ENCODE measurements at places on chromosomes 2 and 18.

GRCh38 chr18:37567061-37567993 lies 1.7 kb upstream of the CELF4 start:
- DNase-seq: no peak

DNA sequence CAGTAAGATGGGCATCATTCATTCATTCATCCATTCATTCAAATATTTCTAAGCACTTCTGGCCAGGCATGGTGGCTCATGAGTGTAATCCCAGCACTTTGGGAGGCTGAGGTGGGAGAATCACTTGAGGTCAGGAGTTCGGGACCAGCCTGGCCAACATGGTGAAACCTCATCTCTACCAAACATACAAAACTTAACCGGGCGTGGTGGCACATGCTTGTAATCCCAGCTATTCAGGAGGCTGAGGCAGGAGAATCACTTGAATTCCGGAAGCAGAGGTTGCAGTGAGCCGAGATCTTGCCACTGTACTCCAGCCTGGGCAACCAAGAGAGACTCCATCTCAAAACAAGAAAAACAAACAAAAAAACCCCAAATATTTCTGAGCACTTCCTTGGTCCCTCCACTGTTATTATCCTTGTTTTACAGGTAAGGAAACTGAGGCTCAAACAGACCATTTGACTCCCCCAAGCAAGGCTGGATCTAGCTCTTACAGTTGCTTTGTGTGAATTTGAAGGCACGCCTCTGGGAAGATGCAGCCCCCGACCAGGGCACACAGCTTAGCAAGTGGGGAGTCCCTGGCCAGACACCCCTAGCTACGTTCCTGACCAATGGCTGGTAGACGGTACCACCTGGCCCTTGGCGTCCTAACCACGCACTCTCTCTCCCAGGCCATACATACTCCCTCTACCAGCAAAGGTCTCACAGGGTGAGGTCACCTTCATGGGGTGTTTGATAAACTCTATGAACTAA lies 50.6 kb upstream of the ODC1 start:
- no peak for DNase-seq

- peak; percentile 16 for DNase-seq
Observed at GRCh38 chr2:127220102-127220767, at the start of gene CYP27C1. Gene CYP27C1 (minus strand): TSS chr2:127220299. CDS start chr2:127220270, 29 bp downstream.

DNA sequence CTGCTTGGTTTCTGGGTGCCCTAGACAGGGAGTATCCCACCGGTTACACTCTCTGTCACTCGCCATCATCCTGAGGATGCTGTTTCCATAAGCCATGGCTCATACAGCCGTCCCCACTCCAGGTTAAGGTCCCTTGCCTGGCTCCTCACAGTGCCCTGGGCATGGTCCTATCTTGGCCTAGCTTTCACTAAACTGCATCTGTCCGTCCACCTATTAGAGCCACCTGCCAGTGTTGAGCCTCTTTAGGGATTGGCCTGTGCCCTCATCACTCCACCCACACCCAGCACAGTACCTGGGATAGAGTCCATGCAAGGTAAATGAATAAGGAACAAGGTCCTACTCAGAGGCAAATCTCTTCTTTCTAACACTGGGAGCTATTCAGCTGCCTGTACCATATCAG lies 320.1 kb downstream of the GBX2 start:
- DNase-seq: no peak

- DNase-seq: no peak
Observed at GRCh38 chr2:127096280-127096679, 10.7 kb downstream of the BIN1 start.

DNA sequence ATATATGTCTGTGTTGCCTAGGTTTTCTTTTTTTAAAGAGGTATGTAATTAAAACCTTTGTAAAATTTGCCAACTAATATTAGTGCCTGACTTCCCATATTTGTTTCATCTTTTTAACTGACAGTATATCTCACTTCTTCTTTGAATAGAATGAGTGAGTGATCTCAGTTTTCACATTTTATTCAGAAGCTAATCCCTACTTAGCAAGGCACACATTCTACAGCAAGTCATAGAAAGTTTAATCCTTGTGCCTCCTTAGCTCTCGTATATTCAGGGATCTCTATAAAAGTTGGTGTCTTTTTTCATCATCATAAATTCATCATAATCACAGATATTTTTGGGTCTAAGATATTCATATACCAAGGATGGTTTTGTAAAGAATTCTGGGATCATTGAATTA lies 66.6 kb downstream of the RIF1 start:
- DNase-seq: no peak

- no peak for DNase-seq
Observed at GRCh38 chr2:85577386-85578242, at the start of gene VAMP8. Gene VAMP8 (plus strand): TSS chr2:85577586. CDS start chr2:85577647, 61 bp downstream.

- no peak for DNase-seq
Observed at GRCh38 chr2:18527822-18528221, 32.6 kb downstream of the RDH14 start.

DNA sequence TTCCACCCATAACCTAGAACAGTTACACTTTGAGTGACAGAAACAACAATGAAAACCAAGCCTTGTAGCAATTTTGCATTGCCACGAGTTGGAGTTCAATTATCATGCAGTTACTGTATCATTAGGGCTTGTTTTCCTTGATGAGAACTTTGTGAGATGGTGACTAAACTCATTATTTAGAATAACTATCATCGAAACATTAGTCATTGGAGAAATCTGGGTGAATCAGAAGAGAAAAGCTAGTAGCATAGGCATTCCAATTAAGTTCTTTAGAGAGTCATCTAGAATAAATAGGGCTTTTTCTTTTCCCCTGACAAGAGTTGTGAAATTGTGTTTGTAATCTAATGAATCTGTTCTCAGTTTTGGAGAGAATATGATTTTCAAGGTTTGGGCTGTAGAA lies 122.8 kb upstream of the DOCK10 start:
- DNase-seq: peak; percentile 58

- no peak for DNase-seq
Observed at GRCh38 chr2:74186038-74186437, 7.4 kb upstream of the MOB1A start.

DNA sequence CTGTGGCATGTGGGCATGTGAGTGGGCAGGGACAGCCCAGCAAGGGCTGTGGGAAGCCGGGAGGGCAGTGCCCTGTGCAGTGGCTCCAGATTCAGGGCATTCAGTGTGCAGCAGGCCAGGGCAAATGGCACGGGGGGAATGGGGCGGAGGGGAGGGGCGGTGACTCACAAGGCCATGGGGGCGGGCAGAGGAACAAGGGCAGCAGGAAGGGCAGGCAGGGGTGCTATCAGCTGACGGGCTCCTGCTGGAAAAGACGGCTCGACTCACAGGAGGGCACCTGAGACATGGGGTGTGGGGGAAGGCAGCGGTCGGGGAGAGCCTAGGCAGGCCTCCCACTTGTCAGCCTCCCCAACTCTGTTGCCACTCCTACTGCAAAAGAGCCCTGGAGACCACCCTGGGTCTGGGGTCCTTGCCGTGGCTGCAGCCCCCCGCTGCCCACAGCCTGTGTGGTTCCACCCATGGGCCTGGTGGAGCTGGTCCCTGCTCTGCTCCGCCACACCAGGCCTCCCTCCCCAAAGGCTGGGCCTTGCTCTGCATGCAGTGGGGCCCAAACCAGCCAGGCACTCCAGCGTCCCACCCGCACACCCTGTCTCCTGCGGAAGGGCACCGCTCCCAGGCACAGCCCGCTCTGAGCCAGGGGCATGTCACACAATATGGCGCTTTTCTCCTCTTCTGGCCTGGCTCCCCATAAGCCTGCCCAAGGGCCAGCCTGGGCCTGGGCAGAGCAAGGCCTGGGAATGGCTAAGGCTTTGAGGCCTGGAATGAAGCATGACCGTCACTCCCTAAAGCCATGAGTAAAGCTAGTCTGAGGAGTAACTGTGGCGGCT lies 25.9 kb downstream of the HS6ST1 start:
- DNase-seq: no peak

- peak; percentile 45 for DNase-seq
Observed at GRCh38 chr18:76821875-76822505, 367 bp upstream of the ZNF236 start.

DNA sequence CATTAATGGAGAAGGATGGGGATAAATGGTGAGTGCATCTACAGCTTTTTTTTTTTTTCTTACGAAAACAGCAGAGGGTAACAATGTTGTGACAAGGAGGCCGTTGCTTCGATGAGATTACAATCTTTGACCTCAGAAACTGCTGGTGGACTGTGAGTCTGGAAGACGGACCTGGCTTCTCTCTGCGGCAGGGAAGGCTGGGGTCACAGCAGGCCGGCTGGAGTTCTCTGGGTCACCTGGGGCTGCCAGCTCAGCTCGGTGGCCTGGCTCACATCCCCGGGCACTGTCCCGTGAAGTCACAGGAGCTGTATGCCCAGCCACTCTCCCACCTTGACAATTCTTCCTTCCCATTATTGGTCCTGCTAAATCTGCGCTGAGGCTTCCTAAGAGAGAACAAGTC lies 160.8 kb downstream of the ACKR3 start:
- no peak for DNase-seq

GRCh38 chr2:128197059-128197458 lies 106.1 kb downstream of the UGGT1 start:
- DNase-seq: no peak

GRCh38 chr2:99348173-99348572 lies 11.0 kb downstream of the EIF5B start:
- DNase-seq: no peak

GRCh38 chr2:97644023-97644717 lies 1.7 kb upstream of the COX5B start:
- DNase-seq: no peak

- DNase-seq: peak; percentile 23
Observed at GRCh38 chr2:71935262-71935848, 212.3 kb downstream of the CYP26B1 start.

DNA sequence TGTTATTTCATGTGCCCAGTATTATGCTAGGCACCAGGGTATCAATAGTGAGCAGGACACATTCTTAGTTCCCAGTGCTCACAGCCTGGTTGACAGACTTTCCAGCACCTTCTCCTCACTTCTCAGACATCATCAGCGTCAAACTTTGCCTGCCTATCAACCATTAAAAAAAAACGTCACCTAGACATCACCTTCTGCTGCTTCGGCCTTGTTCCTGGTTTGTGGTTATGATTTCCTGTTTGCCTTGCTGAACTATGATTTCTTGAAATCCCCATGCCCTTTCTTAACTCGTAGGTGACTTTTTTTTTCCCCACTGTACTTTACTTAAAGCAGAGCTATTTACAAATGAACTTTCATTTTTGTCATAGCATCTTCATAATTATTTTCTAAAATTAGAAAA lies 60.4 kb upstream of the NABP1 start:
- DNase-seq: peak; percentile 45

- DNase-seq: no peak
Observed at GRCh38 chr2:44948565-44949328, 7.2 kb downstream of the SIX3 start.

DNA sequence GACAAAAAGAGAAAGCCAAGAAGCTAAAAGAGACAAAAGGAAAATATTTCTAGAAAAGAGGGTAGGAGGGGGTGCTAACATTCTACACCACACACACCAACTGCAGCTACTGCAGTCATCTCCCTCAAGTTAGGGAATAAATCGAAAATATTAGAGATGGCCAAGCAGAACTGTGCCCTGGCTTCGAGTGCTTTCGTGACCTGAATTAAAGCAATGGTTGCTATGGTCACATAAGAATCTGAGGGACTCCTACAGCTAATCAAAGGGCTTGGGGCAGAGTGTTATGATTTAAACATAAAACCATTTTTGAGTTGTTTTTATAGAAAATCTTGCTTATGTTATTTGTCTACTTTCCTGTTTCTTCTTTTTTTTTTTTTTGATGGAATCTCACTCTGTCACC lies 159.6 kb upstream of the HNRNPA3 start:
- DNase-seq: peak; percentile 13

GRCh38 chr2:71929482-71929772 lies 218.2 kb downstream of the CYP26B1 start:
- DNase-seq: no peak

DNA sequence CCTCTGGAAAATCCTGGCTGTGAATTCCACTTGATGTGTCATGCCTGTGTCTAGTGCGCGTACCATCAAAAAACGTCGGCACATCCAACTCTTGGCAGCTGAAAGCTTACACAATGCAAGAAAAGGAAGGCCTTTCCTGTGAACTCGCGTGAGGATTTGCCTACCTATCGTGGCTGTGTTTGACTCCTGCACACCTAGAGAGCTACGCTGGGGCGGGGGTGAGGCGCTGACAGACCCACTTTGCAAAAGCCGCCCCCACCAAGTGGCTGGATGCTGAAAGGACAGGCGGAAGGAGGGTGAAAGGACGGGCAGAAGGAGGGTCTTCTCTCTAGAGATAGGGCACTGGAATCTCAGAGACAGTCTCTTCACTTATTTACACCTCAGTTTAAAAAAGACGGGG lies 270.1 kb downstream of the EIPR1 start:
- no peak for DNase-seq

DNA sequence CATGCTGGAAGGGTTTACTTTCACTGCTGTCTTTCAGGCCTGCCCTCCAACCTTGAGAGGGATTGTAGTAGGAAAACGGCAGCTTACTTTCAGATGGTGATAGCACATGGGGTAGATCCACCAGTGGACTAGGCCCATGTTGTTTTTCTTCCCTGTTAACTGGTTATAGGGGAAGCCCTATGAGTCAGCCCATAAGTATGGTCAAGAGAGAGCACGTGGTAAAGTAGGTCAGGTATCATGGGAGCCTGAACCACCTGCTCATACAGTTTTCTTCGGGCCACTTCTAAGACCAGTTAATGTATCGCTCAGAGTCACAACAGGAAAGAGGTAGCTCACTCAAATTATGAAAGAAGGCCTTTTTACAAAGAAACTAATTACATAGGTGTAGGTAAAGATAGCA lies 33.0 kb downstream of the PDK1 start:
- DNase-seq: peak; percentile 64

GRCh38 chr2:73897934-73898333 lies 5.1 kb downstream of the ACTG2 start:
- no peak for DNase-seq

DNA sequence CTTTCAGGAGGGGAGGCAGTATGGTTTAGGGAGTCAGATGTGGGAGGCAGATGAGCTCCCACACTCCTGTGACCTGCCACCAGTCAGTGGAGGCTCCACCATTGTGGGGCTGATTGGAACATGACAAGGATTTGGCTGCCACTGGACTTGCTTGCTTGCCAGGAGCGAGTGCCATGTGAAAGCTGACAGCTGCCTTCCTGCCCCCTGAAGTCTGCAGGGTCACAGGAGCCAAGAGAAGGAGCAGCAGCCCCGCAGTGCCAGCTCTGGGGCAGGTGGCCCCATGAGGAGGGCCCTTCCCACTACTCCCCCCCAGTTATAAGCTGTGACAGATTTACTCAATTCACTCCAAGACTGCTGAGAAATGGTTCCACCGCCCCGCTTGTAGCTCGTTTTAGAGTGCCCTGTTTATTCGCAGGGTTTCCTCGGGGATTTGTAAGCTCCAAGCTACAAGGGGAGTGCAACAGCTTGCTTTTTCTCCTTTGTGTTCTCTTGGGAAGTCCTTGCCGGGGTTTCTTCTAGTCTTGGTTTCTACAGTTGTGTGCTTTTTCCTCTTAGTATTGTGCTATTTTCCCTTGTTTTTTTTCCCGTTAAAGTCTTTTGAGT lies 414.3 kb downstream of the MEIS1 start:
- no peak for DNase-seq

Measured in iris pigment epithelial cell (primary cell).